ENCODE measurements at places on chromosomes 2 and 18.

GRCh38 chr2:124933883-124934282 lies 908.8 kb downstream of the CNTNAP5 start:
- no peak for DNase-seq

DNA sequence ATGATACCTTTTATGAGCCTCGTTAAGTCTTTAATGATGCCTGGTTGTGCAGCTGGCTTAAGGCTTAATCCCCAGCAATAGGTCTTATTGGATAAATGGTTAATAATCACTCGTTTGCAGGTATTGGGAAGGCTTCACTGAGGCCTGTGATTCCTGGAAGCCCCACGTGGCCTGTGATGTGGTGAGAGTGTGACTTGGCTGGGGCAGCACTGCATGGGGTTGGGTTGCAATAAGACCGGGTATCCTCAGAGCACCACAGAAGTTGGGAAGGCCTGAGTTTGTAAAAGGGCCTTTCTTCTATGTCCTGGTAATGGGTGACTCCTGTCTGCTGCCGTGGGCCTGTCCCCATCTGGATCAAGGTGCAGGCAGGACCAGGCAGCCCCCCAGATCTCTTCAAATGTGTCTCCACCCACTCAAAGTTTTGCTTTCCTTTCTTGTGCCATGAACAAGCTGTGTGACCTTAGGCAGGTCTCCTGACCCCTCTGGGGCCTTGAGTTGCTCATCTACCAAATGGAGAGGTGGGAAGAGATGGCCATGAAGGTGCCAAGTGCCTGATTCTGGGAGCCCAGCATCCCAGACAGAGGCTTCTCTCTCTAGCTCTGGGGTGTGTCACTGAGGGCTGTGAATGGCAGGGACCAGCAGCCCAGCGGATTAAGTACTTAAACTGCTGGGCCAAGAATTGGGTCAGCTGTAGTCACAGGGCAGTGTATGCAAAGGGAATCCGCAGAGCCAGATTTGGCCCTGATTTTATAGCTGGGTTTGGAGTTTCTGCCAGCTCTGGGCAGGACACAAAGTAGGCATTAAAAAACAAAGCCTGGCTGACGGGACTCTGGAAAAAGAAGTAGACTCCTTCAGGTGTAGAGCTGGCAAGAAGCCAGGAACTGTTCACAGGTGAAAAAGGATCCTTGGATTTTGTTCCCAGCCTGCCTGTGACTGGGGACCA lies 24.4 kb downstream of the LBH start:
- no peak for DNase-seq

- no peak for DNase-seq
Observed at GRCh38 chr2:217585362-217585761, 417.4 kb downstream of the TNS1 start.

- no peak for DNase-seq
Observed at GRCh38 chr18:78780719-78781600, 198.7 kb upstream of the SALL3 start.

DNA sequence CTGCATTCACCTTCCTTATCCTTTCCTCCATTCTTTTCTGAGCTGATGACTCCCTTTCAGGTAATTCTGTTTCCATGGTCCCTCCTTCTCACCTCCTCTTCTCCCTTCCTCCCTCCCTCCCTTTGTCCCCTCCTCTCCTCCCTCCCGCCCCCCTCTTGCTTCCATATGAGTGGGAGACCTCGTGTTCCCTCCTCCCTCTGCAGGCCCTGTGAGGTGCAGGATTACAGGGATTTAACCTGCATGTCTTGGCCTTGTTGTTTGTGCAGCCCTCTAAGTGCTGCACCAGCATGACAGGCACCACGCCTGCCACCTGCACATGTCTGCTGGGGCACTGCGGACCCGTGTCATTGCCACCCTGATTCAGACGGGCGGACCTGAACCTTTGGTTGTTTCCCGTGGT lies 103.1 kb downstream of the SNTG2 start:
- DNase-seq: no peak
